ENCODE measurements at places on chromosomes 2 and 18.

DNA sequence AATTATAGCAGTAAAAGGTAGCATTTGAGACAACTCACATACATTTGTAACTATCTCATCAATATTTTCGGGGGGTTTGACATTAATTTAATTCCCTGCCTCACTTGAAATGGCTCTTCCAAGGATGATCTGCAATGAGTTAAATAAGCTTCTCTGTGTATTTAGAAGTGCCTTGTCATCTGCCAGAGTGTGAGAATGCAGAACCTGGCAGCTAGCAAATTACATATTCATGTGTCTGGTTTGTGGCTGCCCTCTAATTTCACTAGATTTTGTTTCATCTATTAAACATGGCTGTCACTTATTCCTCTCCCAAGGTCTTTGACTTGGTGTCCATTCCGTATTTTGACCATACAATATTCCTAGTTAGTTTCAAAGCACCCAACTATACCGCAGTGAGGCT lies 158.3 kb upstream of the CAVIN2 start:
- DNase-seq: no peak

DNA sequence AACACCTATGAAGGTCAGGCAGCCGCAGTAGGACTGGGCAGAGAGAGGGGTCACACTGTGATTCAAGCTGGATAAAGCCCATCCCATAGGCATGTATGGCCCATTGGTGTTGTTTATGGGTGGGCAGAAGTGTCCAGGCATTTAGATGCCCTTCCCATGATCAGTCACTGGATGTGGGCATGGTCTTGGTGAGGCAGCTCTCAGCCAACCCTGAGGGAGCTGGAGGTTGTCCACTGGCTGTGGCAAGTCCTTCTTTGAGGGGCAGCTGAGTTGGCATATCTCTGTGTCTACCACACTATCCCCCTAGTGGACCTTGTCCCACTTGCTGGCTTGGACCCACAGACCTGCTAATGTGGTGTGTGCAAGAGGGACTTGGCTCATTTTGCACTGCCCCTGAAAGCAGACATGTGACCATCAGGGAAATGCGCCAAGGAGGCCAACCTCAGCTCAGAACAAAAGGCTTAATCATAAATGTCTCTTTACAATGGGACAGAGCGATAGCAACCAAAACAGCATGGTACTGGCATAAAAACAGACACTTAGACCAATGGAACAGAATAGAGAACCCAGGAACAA lies 82.0 kb downstream of the TMEM17 start:
- DNase-seq: no peak

DNA sequence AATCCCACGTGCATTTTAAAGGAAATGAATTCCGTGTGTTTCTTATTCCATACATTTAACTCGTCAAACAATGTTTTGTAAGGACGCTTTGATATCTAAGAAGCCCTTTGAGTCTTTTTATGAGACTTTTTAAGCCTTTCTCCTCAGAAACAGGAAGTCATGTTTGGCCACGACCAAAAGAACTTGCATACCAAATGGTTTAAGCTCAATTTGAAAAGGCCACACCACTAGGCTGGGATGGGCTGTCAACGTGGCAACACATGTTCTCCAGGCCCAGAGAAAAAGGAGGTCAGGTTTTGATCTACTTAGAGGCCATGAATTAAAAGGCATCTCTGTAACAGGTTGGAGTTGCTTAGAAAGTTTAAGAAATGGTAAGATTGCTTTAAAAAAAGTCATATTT lies 441.8 kb downstream of the CMPK2 start:
- DNase-seq: no peak

DNA sequence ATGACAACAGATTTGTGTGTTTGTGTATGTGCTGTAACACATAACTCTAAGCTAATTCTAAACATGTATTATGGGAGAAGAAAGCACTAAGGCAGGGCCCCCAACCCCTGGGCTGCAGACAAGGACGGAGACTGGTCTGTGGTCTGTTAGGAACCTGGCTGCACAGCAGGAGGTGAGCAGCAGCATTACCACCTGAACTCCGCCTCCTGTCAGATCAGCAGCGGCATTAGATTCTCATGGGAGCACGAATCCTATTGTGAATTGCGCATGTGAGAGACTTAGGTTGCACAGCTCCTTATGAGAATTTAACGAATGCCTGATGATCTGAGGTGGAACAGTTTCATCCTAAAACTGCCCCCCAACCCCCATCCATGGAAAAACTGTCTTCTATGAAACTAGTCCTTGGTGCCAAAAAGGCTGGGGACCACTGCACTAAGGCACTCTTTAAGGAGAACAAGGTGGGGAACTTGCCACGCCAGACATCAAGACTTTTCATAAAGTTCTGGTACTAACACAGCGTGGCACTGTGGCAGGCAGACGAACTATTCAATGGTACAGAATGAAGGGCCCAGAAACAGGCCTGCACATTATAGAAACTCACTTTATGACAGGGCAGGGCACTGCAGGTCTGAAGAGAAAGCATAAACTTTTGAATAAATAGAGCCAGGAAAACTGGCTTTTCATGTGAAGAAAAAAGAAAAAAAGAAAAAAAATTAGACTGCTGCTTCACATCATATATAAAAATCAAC lies 14.0 kb downstream of the REEP1 start:
- DNase-seq: no peak

GRCh38 chr2:176733698-176734430 lies 464.6 kb downstream of the MTX2 start:
- DNase-seq: no peak

DNA sequence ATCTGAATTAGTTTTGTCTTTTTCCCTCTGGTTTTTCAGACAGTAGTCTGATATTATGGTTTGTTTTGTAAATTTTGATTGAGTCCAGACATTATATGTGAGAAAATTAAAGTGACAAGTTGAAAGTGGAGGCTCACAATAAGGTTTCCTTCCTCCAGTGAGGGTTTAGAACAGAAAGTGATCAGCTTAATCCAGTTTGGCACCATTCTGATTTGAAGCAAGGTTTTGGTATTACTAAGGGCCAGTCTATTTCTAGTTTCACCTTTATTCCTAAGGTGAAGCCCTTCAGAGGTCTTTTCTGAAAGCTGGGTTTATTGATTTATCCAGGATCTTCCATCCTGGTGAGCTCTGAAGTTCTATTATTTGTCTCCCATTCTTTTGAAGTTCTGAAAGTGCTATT lies 68.7 kb downstream of the CDC42EP3 start:
- DNase-seq: no peak

DNA sequence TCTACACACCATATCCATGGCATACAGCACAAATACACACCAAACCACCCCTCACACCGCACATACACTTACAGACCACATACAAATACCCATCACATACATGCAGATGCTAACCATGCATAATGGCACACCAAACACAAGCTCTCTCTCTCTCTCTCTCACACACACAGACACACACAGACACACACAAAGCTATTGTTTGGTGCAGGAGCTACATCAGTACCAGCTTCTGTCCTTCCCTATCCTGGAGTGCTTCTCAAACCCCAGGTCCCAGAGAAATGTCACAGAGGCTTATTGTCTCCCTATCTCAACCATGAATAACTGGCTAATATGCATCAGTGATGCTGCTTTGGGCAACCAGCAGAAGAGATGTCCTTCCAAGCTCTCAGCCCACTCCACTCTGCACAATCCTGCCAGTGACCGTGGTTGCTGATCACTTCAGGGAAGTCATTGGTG lies 36.5 kb upstream of the ST3GAL5 start:
- no peak for DNase-seq

GRCh38 chr18:57806201-57806977 lies 3.3 kb upstream of the ATP8B1 start:
- no peak for DNase-seq

GRCh38 chr2:164933671-164934189 lies 21.6 kb downstream of the SLC38A11 start:
- DNase-seq: no peak

DNA sequence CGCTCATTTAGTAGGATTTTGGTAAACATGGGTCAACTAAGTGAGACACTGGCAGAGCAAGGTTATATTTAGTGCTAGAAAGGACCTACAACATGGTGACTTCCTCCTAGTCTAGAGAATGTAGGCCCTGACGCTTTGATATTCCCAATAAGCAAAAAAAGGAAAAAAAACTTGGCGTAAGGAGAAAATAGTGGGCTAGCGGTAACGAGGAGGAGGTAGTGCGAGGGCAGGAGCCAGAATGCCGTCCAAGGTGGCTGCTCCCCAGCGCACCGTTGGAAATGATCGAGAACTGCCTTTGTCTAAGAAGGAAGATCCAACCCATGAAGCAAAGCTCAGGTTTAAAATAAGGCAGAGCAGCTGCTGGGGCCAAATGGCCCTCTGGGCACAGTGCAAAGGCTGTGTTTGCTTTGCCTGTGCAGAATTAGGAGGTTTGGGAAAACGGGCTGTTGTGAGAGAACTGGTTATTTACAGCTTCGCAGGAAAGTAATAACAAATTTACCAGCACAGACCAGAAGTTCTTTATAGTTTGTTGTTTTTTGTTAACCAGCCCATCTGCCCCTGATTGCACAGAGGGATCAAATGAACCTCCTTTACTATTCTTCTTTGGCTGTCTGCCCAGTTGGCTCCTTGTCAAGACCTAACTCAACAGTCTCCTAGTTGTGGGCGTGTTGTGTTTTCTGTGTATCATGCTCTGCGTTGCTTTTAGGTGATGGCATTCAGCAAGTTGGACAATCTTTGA lies 86.6 kb downstream of the ITGB1BP1 start:
- no peak for DNase-seq

DNA sequence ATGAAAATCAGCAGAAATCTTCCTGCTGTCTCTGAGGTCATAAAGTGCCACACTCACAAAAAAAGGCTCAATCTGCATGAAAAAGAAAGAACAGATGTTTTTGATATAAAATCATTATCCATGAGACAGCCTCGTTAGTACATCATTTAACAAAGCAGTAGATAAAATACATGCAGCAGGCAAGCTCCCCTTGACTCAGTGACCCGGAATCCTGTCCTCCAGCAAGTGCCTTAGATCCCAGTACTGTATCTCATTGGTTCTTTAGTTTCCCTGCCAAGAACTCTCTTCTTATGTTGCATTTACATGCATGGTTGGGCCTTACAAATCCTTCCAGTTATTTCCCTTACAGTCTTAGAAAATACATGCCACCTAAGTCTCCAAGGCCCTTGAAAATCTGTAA lies 148.9 kb upstream of the CCDC195 start:
- DNase-seq: no peak

GRCh38 chr2:235116885-235117492 lies 165.2 kb downstream of the SH3BP4 start:
- no peak for DNase-seq

- no peak for DNase-seq
These were observed 468.2 kb upstream of the TNP1 start for GRCh38 chr2:217327953-217328621.

DNA sequence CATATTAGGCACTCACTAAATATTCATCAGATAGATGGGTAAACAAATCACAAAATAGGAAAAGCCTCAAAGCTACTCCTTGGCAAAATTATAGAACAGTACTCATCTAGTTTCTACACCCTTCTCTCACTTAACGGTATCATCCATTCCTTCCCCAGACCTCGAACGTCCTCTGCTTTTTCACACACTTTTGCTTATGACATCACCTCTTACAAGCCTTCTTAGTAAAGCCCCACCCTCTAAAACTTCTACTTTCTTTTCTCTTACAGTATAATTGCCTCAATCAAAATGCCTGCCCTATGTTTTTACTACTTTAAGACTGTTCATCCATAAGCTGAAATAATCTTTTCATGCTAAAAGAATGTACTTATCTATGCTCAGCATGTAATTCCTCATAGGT lies 8.1 kb downstream of the CHN1 start:
- no peak for DNase-seq

- no peak for DNase-seq
These were observed 101.1 kb downstream of the ZFP36L2 start for GRCh38 chr2:43125090-43125998.

GRCh38 chr2:212922701-212923100 lies 228.7 kb downstream of the IKZF2 start:
- DNase-seq: no peak

DNA sequence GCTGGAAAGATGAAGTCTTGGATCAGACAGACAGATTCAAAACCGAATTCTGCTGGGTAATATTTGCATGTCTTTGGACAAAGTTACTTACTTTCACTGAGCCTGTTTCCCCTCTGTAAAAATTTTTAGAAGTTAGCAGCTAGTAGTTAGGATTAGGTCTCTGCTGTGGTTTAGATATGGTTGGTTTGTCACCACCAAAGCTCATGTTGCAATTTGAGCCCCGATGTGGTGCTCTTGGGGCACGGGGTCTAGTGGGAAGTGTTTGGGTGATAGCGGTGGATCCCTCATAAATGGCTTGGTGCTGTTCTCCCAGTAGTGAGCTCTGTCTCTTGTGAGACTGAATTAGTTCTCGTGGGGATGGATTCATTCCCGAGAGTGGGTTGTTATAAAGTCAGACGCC lies 38.9 kb upstream of the PNO1 start:
- DNase-seq: no peak

Data from stimulated activated CD8-positive, alpha-beta memory T cell treated with anti-CD3 and anti-CD28 coated beads, Interleukin-2, amount 100 ng/mL, for 1 hour (primary cell).